ENCODE measurements at places on chromosomes 16 and 17.

GRCh38 chr16:3235856-3236669 lies 1.1 kb upstream of the ZNF200 start:
- DNase-seq: no peak

- DNase-seq: no peak
Measured at GRCh38 chr17:74497471-74497870, 31.0 kb downstream of the CD300A start.

- no peak for DNase-seq
Measured at GRCh38 chr16:51114382-51114781, 36.7 kb downstream of the SALL1 start.

DNA sequence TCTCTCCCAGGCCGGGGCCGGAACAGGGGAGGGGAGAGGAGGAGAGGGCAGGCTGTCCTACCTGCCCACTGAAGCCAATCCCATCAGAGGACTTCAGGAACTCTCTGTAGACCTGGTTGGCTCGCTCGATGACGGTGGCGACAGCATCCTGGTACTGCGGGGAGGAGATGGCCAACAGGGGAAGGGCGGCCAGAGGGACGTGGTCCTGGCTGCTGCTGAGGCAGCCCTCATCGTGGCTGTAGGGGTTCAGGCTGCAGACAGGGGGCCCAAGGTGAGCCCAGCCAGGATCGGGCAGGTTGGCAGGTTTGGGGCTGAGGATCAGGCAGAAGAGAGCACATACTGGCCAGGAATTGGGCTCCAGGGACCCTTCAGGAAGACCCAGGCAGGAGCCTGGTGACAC lies 34.2 kb downstream of the PIMREG start:
- DNase-seq: no peak

- no peak for DNase-seq
Measured at GRCh38 chr17:60392845-60393702, 1.1 kb upstream of the USP32 start.

- DNase-seq: no peak
Measured at GRCh38 chr16:76577003-76577402, 299.8 kb downstream of the CNTNAP4 start.

GRCh38 chr16:87628940-87629339 lies 26.6 kb downstream of the JPH3 start:
- no peak for DNase-seq

- DNase-seq: no peak
Measured at GRCh38 chr16:54843424-54843750, 87.3 kb upstream of the IRX5 start.

GRCh38 chr17:19290066-19290705 lies 53.0 kb downstream of the EPN2 start:
- DNase-seq: no peak

- DNase-seq: no peak
Measured at GRCh38 chr17:29698019-29698777, 75.5 kb upstream of the CORO6 start.

All from NCI-H1048 (cell line).